Left kidney (tissue), 8 donors: ENCODE measurements at places on chromosomes 5 and 9.

DNA sequence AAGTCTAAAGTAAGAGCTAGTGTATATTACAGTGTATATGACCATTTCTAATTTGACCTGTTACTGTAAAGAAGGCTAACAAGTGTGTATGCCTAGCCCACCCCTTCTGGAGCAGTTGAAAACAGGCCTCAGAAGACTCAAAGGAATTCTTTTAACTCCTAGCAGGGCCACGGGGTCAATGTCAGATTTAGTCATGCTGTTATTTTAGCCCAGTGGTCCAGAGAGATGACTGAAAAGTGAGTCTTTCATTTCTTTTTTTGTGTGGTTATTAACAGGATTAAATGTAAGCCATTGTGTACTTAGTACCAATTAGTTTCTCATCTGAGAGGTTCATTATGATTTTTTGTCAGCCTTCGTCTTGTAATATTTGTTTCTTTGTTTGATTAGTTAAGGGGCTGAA, 24.4 kb downstream of the ZCCHC7 start:
- DNase-seq: peak; percentile 19

GRCh38 chr5:150163547-150164059, 3.0 kb upstream of the CDX1 start:
- no peak for DNase-seq

DNA sequence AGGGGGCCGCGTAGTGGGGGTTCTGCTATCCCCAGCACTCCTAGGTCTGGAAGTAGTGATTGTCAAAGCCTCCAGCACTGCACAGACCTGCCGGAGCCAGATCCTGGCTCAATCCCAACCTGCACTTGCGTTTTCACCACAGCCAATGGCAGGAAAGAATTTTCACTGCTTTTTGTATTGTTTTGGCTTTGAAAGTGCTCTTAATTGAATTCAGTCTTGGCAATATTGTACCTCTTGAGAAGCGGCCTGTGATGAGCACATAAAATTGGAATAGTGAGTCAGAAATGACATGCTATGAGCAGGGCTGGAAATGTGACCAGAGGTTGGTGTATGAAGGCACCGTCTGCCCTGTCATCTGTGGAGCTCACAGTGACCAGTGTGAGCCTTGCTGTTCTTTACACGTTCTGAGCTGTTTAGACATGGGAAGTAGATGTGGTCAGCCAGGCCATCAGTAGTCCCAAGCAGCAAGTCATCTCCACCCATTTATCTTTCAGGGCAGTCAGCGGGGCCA, 41.5 kb downstream of the SECISBP2 start:
- DNase-seq: no peak

GRCh38 chr5:132797651-132798050, 15.5 kb upstream of the SOWAHA start:
- DNase-seq: no peak

GRCh38 chr5:168295574-168296201, 4.2 kb downstream of the WWC1 start:
- peak; percentile 82 for DNase-seq

GRCh38 chr5:176863041-176863764, 35.9 kb downstream of the HK3 start:
- DNase-seq: no peak

DNA sequence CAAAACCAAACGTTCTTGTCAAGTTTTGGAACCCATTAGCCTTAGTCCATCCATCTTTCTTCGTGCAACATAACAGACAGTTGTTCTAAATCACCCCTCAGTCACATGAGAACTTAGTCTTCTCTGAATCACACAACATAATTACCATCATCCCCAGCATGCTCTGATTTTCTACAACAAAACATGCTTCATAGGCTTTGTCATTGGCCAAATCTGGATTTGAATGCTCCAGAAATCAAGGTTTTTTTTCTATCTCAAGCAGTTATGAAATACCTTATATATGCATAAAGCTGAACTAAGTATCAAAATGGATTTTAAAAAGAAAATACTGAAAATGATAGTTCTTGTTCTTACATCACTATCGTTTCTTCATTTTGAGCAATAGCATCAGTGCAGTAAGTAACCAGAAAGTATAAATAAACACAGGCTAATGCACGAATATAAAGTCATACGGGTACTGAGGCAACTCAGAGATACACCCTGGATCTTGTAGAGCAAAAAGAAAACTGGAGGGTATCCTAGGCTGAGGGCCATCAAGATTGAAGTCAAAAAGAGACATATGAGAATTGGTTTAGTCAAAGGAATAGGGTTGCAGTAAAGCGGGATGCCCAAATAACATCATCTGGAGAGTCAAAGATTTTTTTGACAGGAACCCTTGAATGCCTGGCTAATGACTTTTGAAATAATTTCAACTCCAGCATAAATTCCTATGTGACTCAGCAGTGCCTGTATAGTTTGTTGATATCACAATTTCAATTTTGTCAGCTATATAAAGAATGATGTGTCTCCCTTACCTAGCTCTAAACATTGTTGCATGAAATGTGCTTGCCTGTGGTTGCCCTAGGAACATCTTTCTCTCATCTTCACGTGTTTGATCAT, 164.7 kb downstream of the ADAMTSL1 start:
- no peak for DNase-seq

DNA sequence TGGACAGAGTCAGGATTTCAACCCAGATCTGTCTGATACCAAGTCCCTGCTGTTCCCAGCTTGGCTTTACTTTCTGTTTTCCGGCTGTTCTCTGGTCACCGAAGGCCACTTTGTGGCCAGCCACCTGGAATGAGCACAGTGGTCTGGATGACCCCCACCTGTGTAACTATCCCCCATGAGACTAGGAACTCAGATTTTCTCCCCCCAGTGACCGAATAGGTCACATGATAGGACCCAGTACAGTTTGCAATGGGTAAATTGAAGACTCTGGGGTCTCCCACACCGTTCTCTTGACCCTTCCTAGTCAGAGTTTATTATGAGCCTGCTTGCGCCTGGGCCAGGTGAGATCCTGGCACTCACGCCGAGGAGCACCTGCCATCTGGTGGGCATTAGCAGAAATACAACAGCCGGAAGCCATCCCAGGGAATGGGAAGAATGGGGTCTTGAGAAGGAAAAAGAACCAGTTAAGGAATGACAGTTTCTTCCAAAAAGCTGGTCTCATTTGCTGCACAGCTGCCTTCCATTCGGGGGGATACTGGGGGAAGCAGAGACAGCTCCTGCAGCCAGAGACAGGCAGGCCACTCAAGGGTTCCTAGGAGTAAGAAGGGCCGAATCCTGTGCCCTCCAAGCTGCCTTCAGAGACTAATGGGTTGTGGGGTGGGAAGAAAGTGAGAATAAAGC, 7.1 kb downstream of the PHYHD1 start:
- DNase-seq: peak; percentile 46

DNA sequence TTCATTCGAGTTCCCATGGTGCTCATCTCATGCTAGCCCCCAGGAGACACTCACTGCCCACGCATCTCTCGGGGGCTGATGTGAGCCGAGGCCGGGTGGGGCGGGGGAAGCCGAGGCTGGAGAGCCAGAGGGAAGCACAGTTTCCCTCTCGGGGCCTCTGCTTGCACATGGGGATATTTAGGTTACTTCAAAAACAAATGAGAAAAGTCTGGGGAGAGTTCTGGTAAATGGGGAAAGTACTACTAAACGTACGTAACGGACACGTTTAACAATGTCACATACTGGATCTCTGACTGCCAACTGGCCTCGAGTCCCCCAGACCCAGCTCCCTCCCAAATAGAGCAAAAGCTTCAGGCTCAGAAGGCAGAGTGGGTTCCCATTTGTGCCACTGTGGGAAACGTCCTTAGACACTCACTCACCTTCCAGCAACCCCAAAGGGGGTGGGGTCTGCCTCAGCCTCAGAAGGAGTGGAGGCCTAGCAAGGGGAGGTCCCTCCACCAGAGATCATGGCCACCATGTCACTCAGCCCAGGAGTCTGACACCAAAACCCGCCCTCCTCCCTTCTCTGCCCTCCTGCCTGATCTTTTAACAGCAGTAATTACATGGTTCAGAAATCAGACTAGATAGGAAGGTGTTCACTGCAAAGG, 33.8 kb upstream of the NTNG2 start:
- peak; percentile 1 for DNase-seq

DNA sequence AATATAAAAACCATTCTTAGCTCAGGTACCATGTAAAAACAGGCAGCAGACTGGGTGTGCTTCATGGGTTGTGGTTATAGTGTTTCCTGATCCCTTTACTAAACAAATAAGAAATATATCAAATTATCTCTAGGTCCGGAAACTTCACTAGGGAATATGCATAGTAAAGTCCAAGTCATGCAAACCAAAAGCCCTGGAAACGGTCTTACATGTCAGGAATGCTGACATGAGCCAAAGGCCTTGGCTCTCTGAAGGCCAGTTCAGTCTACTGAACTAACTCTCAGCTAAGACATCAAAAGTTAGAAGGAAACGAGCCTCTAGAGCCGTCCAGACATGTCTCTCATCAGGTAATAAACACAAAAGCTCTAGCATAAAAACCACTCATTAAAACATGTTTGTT, 778.9 kb upstream of the ZNF608 start:
- DNase-seq: no peak

- DNase-seq: no peak
Measured at GRCh38 chr5:91177639-91178038, 205.5 kb downstream of the ARRDC3 start.

GRCh38 chr9:135448663-135449100, 30.9 kb upstream of the PPP1R26 start:
- no peak for DNase-seq

- peak; percentile 70 for DNase-seq
Measured at GRCh38 chr5:73201547-73202513, 28.8 kb downstream of the TMEM174 start.

GRCh38 chr9:15272377-15272928, 34.6 kb downstream of the TTC39B start:
- DNase-seq: no peak

DNA sequence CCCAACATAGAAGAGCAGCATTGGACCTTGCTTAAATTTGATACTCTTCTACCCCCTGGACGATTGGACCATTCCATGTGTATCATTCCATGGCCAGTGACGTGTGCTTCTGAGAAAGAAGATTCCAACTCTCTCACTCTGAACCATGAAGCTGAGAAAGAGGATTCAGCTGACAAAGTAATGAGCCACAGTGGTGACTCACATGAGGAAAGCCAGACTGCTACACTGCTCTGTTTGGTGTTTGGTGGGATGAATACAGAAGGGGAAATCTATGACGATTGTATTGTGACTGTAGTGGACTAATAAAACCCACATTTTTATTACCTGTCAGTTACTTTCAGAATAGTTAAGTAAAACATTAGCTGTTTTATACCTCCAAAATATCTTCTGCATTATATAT, 7.5 kb downstream of the HSPA5 start:
- no peak for DNase-seq

DNA sequence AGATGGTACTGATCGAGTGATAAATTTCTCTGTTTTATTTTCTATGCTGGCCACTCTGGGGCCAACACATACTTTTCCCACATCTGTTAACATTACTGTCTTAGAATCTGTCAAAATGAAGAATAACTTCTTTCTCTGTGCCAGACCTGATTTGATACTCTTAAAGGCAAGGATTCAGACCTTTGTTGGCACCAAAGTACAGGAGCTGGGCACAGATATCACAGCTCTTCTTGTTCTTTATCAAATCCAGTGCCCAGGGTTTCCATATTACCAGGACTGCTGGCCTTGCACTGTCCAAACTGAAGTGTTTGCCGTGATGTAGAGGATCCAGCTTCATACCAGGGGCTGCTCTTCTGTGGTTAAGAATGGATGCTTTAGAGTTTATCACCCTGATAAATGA, 20.9 kb downstream of the ZNF474 start:
- DNase-seq: no peak

GRCh38 chr5:136021016-136021405, 7.8 kb upstream of the TGFBI start:
- DNase-seq: no peak

GRCh38 chr5:155353231-155353630, 339.7 kb downstream of the KIF4B start:
- no peak for DNase-seq

GRCh38 chr9:93161786-93162562, 22.0 kb upstream of the WNK2 start:
- no peak for DNase-seq

GRCh38 chr5:73351593-73351992, 97.0 kb downstream of the FOXD1 start:
- no peak for DNase-seq

DNA sequence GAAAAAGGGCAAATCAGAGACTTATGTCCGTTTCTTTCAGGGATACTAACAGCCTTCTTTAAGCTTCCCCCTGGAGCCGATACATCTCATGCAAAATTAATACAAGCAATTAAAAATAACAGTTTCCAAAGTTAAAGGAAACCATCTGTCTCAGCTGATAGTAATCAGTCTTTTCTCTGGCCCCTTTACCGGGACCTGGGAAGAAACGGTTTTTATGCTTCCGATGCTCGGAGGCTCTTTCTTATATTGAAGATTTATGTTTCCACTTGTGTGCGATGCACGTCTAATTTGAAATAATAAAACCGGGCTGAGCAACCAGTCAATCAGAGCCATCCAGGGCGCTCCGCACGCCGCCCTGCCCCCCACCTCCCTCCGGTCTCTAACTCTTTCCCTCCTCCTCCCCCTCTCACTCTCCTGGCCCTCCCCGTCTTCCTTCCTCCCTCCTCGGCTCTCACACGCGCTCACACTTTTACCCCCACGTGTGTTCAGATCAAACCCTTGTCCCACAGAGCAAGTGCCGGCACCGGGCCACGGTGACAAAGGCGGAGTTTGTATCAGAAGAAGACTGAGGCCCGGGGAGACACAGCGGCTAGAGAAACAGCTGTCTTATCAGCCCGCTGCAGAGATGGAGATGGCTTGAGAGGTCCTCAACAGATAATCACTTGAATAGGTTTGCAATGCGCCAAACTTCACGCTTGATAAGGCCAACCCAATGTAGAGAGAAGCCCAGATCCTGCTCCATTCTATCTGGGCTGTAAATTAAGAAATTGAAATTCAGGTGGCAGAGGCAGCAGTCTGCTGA, 5.1 kb upstream of the ELAVL2 start:
- no peak for DNase-seq

- DNase-seq: peak; percentile 83
Measured at GRCh38 chr5:173293817-173294672, 34.2 kb downstream of the STC2 start.

DNA sequence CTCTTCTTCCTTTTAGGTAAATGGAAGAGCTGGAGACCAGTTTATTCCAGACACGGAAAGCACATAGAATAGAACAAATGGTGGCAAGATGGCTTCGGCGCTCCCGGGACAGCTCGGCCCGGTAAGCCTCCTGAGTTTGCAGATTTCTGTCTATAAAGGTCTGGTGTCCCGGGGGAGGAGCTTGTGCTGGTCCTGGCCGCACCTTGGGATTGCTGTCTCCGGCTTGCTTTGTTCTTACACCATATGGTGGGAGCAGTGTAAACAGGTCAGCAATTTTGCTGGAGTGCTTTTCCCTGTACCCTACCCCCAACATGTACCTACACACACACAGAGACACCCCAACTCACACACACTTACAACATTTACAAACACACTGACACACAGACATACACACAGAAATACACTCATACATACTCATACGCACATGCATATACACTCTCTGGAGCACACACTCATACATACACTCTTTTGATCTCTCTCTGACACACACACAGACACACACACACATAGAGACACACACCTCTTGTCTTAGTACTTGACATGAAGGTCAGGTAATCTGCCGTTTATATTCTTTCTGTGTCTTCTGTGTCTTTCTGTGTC, 42.0 kb downstream of the FRMPD1 start:
- no peak for DNase-seq
